Inflammatory macrophage treated with lipopolysaccharide for 4 hours (primary cell): ENCODE measurements at places on chromosomes 4 and X.
A peak's percentile ranks its signal among the peaks of the same experiment; 100 is the strongest.

- no peak for DNase-seq
Observed at GRCh38 chr4:25068386-25068785, 37.6 kb upstream of the LGI2 start.

DNA sequence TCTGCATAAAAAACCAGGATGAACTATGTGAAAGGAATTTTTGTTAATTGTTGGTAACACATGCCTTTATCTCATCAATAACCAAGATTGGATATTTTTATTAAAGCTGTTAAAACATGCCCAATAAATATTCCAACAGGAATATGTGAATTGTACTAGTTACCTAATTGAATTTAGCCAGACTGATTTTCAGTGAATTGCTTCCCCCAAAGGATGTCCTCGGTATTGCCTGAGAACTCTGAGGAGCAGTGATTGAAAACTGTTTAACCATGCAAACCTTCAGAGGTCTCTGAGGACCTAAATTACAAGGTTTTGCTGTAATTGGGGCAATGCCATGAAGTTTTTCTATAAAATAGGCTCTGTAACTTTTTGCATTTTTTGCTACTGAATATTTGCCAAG is 66.6 kb downstream of the BLTP1 start:
- DNase-seq, result no peak

DNA sequence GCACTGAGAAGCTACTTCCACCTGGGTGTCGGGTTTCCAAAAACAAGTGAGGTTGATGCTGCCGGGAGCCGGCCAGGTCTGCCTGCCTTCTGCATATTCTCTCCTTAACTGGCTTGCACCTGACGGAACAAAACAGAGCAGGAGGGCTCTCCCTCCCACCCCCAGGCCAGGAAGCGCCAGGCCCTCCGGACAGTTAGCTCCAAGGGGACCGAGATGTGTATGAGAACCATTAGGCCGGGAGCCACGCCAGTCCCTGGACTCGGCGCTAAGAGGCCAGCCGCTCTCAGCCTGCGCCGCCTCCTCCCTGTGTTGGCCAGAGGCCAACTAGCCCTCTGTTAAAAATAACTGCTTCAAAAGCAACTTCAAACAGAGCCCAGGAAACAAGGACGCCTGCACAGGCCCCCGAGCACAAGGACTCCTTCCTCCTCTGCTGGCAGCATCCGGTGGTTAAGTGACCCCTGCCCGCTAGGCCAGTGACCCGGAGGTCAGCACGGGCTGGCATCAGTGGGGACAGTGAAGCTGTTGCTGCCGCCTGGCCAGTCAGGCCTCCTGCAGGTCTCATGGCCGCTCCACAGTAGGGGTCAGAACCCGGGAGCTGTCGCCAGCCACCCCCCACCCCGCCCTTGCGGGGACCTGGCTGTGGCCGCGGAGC is 107.9 kb downstream of the ABLIM2 start:
- no peak for DNase-seq

- DNase-seq, result no peak
Observed at GRCh38 chr4:86356425-86357210, 3.2 kb downstream of the MAPK10 start.

DNA sequence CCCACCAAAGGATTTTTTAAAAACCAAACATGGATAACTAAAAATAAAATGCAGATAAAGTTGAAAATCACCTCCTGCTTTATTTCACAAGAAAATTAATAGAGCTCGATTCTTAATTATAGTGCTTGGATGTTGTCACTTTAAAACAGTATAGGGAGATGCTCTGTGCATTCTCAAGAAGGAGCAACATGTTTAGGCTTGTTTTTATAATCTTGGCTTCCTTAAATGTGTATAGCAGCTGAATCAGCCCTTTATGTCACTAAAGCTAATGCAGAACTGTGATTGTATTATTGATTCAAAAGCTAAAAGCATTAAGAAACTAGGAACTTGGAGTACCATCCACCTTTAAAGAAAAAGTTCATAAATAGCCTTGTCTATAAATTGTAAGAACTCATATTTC is 12.9 kb downstream of the UTP3 start:
- DNase-seq, result no peak

DNA sequence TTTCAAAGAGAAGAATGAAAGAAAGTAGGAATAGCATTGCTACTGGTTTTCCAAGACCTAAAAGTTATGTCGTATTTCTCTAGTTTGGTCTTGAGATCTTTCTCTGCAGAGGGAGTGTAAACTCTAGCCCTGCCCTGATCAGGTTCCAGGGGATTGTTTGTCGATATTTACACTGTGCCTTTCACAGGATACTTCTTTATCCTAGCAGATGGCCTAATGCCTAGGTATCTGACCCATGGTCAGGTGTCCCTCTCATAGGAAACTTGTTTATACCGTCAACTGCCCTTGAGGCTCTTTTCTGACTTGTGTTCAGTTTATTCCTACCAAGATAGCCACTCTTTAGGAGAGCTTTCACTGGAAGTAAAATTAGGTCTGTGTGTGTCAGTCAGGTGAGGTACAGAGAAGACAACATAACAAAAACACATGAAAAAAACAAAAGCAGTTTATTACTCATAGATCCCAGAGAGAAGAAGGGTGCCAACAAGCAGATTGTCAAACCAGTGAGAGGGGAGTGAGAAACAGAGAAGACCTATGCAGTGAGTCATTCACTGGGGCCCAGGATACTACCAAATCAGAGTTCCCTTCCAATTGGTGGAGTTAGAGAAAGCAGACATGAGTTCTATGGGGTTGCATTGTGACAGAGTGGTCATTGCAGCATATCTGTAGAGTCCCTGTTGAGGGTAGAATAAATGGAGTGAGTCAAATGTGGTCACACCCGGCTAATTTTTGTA is 40.6 kb upstream of the THOC2 start:
- DNase-seq, result peak; percentile 57

DNA sequence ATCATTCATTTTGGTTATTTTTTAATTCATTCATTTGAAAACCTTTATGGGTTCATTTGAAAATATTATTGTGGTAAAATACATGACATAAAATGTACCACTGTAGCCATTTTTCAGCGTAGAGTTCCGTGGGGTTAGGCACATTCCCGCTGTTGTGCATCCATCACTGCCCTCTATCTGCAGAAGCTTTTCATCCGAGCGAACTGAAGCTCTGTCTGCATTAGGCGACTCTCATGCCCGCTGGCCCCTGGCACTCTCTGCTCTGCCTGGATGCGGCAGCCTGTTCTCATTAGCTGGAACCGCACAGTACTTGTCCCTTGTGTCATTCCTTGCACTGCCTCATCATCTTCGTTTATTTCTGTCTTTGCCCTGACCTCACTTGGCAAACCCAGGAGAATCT is 17.5 kb downstream of the CFAP99 start:
- DNase-seq, result no peak

DNA sequence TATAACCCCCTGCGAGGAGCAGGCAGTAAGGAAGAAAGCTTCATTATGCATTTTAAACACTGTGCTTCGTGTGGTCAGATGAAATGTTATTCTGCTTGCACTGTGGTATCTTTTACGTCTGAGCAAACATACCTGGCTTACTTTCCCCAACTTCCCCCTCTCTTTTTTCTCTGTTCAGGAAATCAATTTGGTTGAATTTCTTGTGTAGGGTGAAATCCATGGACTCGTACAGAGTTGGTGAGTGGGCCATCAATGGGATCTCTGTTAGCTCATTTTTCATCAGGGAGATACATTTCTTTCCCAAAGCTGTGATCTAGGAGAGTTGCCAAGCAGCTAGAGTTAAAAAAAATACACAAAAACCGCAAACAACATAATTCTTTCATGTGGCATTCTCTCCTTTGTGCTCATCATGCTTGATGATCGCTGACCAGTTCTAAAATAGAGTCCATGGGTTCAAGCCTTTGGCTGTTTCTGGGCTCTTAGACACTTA is 98.5 kb downstream of the FRAS1 start:
- DNase-seq, result no peak

DNA sequence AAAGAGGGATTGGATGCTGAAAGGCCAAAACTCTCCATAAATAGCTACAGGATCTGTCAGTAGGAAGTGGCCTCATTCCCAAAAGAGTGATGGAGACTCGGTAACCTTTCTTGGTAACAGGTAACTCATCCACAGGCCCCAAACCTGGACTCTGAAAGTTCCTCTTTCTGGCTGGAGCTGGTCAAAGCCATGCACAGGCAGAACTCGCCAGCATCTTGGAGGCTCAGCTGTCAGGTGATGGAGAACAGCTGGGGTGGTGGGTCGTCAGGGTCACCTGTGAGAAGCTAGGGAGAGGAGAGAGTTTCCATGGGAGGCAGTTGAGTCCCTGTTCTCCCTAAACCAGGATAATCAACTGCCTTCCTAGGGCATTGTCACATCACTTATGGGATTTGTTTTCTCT is 354.3 kb upstream of the GATB start:
- DNase-seq, result no peak

GRCh38 chr4:83217721-83218522 is 66.7 kb downstream of the COQ2 start:
- DNase-seq, result peak; percentile 92

- DNase-seq, result peak; percentile 96
Observed at GRCh38 chr4:52721968-52722815, 29.0 kb downstream of the ERVMER34-1 start.

DNA sequence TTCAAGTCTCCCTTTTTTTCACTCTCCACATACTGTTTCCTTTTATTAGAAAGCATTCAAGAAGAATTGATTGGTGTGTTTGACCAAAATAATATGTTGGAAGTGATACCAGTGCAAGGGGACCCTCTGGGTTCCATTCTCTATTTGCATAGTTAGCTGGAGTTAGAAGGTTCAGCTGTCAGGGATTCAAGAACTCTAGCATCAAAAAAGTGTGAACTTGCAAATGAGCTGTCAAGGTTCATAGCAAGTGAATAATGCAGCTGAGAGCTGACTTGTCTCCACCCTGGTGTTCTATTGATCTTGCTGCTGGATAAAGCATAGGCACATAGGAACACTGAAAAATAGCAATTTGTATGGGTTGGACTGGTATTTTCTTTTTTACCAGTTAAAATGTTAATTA is 73.2 kb downstream of the SORBS2 start:
- no peak for DNase-seq

- no peak for DNase-seq
Observed at GRCh38 chrX:15895334-15895733, 40.7 kb upstream of the AP1S2 start.

- no peak for DNase-seq
Observed at GRCh38 chr4:45550766-45551366, 573.0 kb downstream of the GABRG1 start.

GRCh38 chr4:40357738-40358137 is 22.6 kb downstream of the CHRNA9 start:
- no peak for DNase-seq

GRCh38 chr4:24256547-24256946 is 327.8 kb downstream of the DHX15 start:
- DNase-seq, result no peak

DNA sequence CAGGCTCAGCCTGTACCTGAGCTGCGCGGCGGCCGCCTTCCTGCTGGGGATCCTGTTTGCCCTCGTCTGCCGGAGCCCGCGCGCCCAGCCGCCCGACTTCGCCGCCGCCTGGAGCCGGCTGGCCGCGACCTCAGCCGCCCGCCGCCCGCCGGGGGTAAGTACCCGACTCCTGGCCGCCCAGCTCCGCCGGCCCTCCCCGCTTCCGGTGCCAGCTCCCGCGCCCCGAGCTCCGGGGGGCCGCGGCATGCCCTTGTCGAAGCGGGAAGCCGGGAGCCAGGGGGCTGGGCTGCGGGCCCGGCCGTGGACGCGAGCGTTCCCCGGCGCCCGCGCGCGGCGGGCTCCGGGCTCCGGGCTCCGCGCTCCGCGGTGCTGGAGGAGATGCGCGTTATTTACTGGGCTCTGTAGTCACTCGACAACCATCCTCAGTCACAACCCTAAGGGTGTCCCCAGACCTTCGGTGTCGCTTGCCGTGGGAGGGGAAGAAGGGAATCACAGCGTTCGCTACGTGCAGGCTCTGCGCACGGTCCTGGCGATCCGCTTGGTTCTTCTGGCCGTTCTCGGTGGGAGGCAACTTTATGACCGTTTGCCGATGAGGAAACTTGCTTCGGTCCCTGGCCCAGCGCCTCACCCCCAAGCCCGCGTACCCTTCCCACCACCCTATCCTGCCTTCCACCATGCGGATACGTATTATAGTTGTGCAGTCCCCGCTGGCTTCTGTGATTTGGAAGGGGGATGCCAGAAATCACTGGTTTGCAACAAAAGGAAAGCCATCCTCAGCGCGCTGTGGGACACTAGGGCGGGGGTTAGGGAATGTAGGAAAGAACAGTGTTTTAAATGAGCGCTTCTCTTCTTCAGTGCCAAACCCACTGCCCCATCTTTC is 944 bp downstream of the SNX25 start:
- DNase-seq, result peak; percentile 36

GRCh38 chr4:53997898-53998297 is 66.5 kb downstream of the CHIC2 start:
- no peak for DNase-seq

DNA sequence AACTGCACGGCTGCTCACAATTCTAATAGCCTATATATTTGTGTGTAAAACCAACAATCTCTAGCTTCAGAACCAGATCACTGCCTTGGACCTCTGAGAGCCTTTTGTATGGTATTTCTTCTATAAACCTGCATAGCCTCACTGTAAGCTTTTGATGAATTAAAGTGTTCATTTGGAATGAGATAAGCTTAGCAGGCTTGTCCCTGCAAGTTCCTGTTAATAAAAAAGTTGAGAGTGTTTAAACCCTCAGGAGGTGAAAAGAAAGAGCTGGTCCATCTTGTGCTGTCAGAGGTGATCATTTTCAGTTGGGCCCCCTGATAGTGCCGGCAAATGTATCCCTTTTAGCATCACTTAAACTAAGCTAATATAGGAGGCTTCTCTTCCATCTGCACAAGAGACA is 191.8 kb downstream of the GPC3 start:
- DNase-seq, result no peak

DNA sequence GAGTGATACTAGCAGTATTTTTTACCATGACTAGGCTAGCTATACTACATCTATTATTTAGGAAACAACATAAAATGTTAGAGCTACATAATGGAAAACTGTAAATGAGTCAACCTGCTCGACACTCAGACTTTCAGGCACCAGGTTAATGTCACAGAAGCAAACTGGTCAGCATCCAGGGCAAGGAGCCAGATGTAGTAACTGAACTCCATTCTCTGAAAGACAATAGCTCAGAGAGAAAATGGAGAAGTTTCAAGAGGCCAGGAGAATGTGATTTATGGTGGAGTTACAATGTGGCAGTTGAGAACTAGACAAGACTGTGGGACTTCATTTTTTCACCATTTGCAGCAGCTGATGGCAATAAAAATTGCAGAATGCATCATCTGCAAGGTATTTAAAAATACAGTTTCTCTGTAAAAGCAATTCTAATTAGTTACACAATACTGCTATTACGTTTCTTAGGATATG is 342.7 kb upstream of the PABPC4L start:
- no peak for DNase-seq

- DNase-seq, result no peak
Observed at GRCh38 chr4:2981256-2981819, 18.0 kb downstream of the GRK4 start.
